Right lobe of liver (tissue), 6 donors: ENCODE measurements at places on chromosomes 13 and 19. TPM values are rescaled to one million over a fixed set of nuclear protein-coding genes. Genes with fewer than 3 reads are reported as not detected.

GRCh38 chr19:5487222-5487621 is 32.0 kb downstream of the ZNRF4 start:
- no peaks in the 10 kb centered on the region for H3K27me3 ChIP-seq
- H3K4me1 ChIP-seq: peaks cover 30% of the 10 kb centered on the region
- no peak overlapping the region for H3K27ac ChIP-seq
- H3K4me3 ChIP-seq: no peak overlapping the region
- no peaks in the 10 kb centered on the region for H3K36me3 ChIP-seq

DNA sequence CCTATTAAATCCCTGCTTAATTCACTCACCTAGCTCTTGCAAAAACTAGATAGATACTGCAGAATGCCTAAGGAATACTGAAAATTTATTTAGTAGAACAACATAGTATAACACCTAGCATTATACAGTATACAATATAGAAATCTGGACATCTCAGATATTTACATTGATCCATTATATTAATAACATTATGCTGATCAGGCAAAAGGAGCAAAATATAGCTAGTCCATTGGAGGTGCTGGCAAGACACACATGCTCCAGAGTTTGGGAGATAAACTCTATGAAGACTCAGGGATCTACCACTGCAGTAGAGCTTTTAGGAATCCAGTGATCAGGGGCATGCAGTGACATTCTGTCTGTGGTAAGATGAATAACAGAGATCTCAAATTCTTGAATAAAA is 357.6 kb downstream of the TBC1D4 start:
- no peak for DNase-seq
- no peaks in the 10 kb centered on the region for H3K36me3 ChIP-seq
- no peaks in the 10 kb centered on the region for H3K4me1 ChIP-seq
- no peak overlapping the region for H3K4me3 ChIP-seq
- H3K27me3 ChIP-seq: no peaks in the 10 kb centered on the region
- H3K27ac ChIP-seq: no peak overlapping the region

DNA sequence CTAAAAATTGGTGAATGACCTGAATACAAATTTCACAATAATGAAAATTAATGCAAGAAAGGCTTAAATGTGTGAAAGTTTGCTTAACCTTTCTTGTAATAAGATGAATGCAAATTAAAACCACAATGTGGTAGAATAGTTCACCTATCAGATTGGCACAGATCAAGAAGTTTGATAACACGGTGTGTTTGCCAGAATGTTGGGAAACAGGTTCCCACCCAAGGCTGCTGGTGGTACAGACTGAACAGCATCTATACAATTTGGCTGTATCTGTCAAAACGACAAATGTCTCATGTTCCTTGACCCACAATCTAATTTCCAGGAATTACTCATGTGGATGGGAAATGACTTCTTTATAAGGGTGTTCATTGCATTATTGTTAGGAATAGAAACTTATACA is 8.6 kb upstream of the IRS2 start:
- H3K27me3 ChIP-seq: no peaks in the 10 kb centered on the region
- no peak for DNase-seq
- H3K36me3 ChIP-seq: no peaks in the 10 kb centered on the region
- no peak overlapping the region for H3K4me3 ChIP-seq

OR4F17 gene
- total RNA-seq: not detected

RRAS gene
- 10.9 TPM for total RNA-seq

DNA sequence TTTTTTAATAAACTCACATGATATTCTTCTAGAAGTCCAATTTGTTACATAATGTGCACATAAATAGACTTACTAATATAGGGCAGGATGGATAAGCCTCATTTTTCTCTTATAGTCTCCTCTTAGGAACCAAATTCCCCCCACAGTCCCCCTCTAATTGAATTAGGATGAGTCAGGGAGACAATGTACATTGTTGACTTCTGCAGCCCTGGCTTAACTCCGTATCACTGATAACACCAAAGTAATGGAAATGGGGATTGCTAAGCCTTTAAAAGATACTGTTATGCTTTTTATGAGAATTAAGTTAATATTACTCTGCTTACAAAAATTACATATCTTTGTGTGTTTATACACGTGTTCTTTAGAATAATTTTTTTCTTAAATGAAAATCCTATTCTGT is 5.1 kb upstream of the PCDH9 start:
- H3K4me3 ChIP-seq: no peak overlapping the region
- H3K27ac ChIP-seq: no peak overlapping the region
- no peaks in the 10 kb centered on the region for H3K36me3 ChIP-seq
- no peak for DNase-seq
- H3K4me1 ChIP-seq: no peaks in the 10 kb centered on the region

ZNF132 gene
- 0.75 TPM for total RNA-seq

ZNF460 gene
- 24.2 TPM for total RNA-seq

ZNF610 gene
- 0.18 TPM for total RNA-seq

DNA sequence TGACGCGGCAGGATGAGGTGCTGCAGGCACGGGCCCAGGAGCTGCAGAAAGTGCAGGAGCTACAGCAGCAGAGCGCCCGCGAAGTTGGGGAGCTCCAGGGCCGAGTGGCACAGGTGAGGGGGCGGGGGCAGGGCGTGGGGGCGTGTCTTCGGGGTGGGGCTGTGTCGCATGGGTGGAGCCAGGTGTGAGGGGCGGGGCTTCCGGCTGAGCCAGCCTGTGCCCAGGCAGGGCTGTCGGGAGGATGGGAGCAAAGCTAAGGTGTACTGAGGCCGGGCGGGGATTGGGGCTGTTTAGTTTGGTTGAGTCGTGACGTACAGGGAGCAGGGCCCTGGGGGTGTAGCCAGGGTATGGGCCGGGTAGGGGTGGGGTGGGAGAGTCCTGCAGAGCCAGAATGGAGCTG is 62.3 kb downstream of the KCNC3 start:
- no peak for DNase-seq
- no peak overlapping the region for H3K4me3 ChIP-seq
- H3K36me3 ChIP-seq: no peaks in the 10 kb centered on the region
- no peaks in the 10 kb centered on the region for H3K4me1 ChIP-seq

TPGS1 gene
- 42.2 TPM for total RNA-seq

- no peak overlapping the region for H3K4me3 ChIP-seq
- no peak overlapping the region for H3K27ac ChIP-seq
- no peaks in the 10 kb centered on the region for H3K36me3 ChIP-seq
- no peaks in the 10 kb centered on the region for H3K27me3 ChIP-seq
- no peaks in the 10 kb centered on the region for H3K4me1 ChIP-seq
- DNase-seq: no peak
These were observed 9.1 kb downstream of the AP2A1 start for GRCh38 chr19:49775742-49776370.

KL gene
- 0.47 TPM for total RNA-seq
